ENCODE measurements at places on chromosomes 3 and 15.

DNA sequence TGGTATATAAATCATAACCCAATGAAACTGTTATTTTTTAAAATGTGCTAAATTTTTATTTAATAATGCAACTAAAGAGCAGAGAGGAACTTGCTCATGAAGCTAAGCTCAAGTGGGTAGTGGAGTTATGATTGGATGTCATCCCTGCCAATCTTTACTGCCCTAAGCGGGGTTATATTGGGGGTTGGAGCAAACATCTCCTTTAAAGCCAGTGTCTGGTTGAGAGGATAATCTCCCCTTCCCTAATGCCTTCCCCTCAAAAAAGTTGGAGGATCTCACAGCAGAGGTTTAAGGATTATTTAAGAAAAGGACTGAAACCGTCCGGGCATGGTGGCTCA, 32.1 kb upstream of the CLASP2 start:
- no peak for DNase-seq

DNA sequence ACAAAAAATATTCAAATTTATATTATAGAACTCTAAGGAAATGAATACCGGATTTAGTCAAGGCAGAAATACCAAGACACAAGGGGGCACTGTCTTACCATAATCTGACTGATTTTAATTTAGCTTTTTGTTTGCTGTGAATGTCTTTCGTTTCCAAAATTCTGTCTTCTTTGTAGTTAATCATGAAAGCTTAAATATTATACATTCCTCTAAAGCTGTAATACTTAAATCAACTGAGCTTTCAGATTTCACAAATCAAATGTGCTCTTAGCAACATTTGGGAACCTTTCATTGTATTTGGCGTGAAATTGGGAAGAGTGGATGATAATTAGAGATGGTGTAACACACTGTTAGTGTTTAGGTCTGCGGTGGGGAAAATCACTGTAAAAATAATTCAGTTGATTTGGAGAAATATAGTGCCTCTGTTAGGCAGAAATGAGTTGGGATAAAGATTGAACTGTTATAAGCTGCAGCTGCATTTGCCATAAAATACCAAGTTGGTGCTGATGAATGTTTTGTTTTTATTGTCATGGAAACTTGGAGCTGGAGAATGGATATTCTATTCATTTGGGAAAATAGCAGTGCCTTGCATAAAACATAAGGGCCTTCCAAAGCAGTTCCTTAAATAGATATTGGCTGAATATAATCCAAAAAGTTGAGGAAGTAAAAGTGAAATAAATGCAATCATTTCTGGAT, 228.2 kb downstream of the TCF12 start:
- peak; percentile 88 for DNase-seq

GRCh38 chr15:85141726-85142125, 160.1 kb downstream of the PDE8A start:
- DNase-seq: no peak

DNA sequence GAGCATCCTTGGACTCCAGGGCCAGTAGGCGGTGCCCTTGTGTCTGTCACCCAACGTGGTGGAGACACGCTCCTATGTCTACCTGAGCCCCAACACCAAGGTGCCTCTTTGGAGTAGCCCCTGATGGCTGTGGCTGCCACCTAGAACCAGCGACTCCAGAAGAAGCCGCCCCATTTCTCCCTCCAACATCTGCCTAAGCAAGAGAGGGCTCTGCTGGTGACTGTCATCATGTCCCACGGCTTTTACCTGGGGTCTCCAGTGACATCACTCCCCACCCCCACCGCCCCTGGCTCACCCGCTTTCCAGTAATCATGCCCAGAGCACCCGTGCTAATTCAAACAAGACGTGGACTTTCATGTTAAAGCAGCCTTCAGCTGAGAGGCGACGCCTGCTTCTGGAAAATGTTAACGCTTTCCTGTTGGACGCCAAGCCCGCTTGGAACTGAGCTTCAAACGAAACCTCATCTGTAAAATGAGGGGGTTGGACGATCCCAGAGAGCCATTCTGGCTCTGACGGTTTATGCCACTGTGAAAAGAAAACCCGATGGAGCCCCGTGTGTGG, 57.0 kb downstream of the ISG20 start:
- no peak for DNase-seq

- no peak for DNase-seq
Observed at GRCh38 chr3:4795905-4796304, 183.3 kb upstream of the BHLHE40 start.

GRCh38 chr3:55880357-55880756, 393.3 kb upstream of the WNT5A start:
- no peak for DNase-seq

DNA sequence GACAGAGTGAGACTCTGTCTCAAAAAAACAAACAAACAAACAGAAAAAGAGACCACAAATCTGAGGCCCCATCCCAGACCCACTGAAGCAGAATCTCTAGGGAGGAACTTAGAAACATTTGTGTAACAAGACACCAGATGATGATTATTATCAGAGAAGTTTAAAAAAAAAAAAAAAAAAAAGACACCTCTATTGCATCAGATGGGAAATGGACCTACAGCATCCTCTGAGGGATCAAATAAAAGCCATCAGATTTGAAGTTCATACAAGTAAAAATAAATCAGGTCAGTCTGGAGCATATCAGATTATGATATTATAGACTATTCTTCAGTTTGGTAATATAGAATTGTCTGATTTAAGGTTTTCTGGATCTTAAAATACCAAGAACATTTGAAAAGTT, 21.9 kb upstream of the LIPC start:
- DNase-seq: no peak

- DNase-seq: no peak
Observed at GRCh38 chr3:196292286-196292923, 4.9 kb upstream of the PCYT1A start.

DNA sequence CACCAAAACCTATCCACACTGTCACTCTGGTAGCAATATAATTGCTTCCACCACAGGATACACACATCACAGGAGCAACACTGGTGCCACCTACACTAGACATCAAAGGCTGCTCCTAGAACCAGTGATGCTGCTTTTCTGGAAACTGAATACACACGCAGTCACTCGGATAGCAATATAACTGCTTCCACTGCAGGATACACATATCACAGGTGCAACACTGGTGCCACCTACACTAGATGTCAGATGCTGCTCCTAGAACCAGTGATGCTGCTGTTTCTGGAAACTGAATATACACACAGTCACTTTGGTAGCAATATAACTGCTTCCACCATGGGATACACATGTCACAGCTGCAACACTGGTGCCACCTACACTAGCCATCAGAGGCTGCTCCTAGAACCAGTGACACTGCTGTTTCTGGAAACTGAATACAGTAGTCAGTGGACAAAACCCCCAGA, 6.9 kb upstream of the TNFSF10 start:
- DNase-seq: no peak

DNA sequence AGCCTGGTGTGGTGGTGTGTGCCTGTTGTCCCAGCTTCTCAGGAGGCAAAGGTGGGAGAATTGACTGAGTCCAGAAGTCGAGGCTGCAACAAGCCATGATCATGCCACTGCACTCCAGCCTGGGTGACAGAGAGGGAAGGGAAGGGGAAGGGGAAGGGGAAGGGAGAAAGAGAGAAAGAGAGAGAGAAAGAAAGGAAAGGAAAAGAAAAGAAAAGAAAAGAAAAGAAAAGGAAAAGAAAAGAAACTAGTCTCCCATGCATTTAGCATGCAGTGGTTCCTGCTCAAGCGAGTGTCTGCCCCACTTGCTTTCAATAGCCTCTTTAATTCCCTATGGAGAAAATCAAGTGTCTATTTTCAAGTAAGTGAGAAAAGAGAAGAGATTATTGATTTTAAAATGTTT, 20.6 kb upstream of the CAPN7 start:
- DNase-seq: no peak

GRCh38 chr15:67968966-67969365, 85.1 kb upstream of the PIAS1 start:
- no peak for DNase-seq

GRCh38 chr3:176968631-176969030, 228.7 kb downstream of the TBL1XR1 start:
- no peak for DNase-seq
